Activated naive CD4-positive, alpha-beta T cell (primary cell): ENCODE measurements at places on chromosomes 7 and 10.

DNA sequence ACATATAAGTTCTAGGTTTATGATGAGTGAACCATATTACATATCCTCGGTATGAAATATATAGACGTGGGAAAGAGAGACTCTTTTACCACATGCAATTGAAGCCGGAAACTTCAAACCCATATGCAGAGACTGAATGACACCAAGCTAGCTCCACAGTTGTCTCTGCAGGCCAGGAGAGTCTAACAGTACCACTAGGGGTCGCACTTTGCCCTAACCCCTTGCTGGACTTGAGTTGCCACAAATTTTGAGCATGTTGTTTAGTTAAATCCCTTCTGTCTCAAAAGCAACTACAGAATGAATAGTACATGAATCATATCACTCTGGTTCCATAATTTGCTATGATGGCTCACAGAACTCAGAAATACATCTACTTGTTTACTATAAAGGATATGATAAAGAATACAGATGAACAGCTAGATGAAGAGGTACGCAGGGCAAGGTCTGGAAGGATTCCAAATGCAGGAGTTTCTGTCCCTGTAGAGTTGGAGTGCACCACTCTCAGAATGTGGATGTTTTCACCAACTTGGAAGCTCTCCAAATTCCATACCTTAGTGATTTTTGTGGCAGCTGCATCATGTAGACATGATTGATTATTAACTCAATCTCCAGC is 112.4 kb upstream of the YAE1 start:
- no peak for DNase-seq

DNA sequence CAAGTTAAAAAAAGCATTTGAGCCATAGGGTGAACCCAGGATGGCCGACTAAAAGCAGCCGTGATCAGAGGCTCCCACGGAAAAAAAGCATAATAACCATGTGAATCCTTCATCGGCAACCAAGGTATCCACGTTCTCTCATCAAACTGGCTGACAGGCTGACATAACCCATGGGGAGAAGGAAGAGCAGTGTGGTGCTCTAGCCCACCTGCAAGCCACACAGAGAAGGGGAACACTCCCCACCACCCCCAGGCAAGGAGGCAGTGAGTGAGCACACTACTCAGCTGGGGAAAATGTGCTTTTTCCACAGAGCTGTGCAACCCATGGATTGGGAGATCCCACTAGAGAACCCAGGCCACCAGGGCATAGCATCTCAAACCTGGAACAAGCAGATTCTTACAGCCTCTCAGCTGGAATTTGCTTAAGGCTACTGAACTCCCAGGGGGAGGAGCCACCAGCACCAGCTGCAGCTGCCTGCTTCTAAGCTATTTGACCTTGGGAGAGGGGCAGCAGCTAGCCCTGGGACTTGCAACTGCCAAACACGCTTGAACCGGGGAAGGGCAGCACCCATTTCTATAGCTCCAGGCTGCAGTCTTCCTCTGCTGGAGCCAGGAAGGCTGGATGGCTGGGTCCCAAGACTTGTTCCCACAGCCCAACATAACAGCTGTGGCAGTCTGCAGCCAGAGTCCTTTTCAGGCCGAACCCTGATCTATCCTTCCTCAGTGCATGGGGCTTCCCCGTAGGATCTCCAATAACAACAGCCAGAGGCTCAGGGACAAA is 178.2 kb upstream of the NRG3 start:
- no peak for DNase-seq

GRCh38 chr10:88820748-88821401 is 18.3 kb downstream of the LIPM start:
- DNase-seq, result no peak

DNA sequence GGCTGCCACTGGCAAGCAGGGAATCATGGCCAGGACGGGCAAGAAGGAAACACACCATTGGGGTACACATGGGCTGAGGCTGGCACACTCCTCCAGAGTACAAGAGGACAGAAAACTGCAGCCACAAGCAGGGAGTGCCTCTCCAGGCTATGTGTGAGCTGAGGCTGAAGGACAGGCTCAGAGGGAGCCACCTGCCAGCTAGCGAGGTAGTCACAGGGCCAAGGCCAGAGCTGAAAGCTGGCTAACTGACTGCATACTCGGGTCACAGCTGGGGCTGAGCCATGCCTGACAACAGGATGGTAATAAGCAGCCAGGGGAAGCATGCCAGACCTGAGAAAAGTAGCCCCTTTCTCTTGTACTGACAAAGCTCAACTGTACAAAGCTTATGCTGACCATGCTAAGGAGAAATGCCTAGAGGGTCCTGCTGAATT is 52.0 kb downstream of the KIF5B start:
- DNase-seq, result no peak

GRCh38 chr7:818031-818699 is 14.1 kb upstream of the SUN1 start:
- no peak for DNase-seq

DNA sequence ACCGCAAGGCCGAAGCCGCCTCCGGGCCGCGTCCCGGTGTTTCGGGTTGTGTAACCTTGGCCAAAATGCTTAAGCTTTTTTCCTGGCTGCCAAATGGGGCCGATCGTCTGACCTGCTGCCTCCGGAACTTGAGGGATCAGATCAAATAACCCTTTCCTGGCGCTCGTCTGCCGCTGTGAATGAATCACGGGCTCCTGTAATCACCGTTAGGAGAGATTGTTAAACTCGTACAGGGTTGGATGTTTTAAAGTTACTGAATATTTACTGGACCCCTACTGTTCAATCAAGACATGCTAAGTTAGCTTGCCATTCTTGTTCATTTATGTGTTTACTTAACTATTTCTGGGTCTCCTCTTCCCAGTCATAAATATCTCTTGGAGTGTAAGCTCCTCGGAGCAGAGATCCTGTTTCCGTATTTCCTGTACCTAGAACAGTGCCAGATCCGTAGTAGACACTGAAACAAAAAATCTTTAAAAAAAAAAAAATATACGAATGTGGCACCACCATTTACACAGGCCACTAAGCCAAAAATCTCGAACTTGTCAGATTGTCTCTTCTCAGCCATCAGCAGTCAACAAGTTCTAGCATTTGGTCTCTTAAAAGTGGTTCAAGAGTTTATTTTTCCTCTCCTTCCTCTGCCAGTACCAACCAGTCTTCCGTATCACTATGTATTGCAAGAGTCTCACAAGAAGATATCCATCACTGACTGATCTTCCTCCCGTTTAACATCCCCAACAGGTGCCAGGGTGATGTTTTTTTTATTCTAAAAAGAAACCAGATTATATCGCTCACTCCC is 650 bp upstream of the TM9SF3 start:
- no peak for DNase-seq

- DNase-seq, result no peak
Observed at GRCh38 chr10:124222988-124223710, 129.8 kb upstream of the CHST15 start.

DNA sequence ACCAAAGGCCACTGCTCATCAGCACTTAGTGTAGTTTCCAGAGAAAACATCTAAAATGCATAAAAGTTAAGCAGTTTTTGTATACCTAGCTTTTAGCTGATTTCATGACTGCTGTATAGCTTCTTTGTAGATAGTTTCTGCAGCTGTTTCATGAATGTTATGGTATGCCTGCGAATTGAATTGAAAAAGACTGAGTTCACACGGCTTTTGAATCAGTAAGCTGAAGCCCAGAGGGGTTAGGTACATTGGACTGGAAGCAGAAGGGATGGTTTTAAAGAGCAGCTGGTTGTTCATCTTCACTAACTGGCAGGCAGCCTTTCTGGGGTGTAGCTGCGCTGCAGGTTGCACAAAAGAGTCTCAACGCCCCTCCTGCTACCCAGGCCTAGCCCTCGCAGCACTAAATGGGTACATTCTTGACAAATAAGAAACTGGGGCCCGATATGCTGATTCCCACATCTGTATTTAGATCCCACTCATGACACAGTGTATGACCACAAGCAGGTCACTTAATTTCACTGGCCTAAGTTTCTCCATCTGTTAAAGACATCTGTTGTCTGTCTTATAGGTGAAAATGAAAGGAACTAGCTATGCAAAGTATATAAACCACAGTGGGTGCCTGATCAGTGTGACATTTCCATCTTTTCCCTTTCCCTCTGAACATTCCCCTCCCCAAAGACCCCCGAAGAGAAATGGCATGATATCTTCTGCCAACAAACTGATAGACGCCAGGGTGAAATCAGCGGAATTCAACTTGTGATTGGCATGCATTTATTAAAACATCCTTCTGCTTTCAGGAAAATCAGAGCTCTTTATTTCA is 85.9 kb upstream of the AGBL3 start:
- no peak for DNase-seq

DNA sequence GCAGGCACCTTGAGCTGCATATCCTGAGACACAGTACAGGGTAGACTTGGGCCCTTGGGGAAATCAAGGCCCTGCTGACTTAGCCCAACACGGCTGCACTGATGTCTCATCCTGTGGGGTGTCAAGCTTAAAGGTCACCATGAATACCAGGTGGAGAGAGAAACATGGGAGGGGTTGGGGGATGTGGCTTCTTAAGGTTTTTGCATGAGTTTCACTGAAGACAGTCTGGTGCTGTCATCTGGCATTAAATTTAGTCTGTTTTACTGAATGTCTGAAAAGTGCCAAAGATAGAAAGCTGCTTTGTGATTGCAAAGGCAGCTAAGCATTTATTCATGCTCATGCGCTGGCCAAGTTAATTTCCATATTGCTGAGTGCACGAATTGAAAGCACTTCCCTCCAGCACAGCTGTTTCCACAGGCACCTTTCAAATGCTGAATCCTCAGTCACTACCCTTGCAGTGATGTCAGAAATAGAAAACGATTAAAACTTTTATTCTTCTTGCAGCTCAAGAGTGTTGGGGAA is 102.1 kb downstream of the OSBPL3 start:
- no peak for DNase-seq

- DNase-seq, result no peak
Observed at GRCh38 chr7:80026766-80027165, 107.9 kb upstream of the GNAI1 start.

DNA sequence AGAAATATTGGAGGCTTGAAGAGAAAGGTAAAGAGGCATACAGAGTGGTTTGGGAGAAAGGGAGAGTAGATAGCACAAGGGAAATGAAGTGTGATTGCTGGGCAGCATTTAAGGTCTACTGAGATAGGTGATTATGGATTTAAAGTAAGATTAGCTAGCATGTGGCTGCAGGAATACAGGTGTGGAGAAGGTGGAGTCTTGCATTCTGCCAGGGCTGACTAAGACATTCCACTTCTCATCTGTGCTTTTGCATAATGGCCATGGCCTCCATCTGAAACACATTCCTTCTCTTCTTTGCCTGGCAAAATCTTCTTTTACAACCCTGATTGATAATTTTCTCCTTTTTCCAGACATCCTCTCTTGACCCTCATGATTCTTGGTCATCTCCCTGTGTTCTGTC is 31.6 kb upstream of the PCGF5 start:
- DNase-seq, result no peak

GRCh38 chr10:16927546-16927945 is 110.3 kb upstream of the RSU1 start:
- no peak for DNase-seq

GRCh38 chr10:130470973-130471372 is 334.8 kb downstream of the GLRX3 start:
- DNase-seq, result no peak

GRCh38 chr10:78656417-78657162 is 412.2 kb upstream of the ZMIZ1 start:
- DNase-seq, result no peak

DNA sequence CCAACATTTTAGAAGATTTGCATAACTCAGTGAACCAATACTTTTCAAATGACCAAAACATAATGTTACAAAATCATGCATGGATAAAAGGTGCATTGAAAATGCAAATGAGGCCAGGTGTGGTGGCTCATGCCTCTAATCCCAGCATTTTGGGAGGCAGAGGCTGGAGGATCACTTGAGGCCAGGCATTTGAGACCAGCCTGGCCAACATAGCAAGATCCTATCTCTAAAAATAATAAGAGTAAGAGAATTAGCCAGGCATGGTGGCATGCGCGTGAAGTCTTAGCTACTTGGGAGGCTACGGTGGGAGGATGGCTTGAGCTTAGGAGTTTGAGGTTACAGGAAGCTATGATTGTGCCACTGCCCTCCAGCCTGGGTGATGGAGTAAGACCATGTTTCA is 33.4 kb downstream of the SCD start:
- DNase-seq, result no peak

DNA sequence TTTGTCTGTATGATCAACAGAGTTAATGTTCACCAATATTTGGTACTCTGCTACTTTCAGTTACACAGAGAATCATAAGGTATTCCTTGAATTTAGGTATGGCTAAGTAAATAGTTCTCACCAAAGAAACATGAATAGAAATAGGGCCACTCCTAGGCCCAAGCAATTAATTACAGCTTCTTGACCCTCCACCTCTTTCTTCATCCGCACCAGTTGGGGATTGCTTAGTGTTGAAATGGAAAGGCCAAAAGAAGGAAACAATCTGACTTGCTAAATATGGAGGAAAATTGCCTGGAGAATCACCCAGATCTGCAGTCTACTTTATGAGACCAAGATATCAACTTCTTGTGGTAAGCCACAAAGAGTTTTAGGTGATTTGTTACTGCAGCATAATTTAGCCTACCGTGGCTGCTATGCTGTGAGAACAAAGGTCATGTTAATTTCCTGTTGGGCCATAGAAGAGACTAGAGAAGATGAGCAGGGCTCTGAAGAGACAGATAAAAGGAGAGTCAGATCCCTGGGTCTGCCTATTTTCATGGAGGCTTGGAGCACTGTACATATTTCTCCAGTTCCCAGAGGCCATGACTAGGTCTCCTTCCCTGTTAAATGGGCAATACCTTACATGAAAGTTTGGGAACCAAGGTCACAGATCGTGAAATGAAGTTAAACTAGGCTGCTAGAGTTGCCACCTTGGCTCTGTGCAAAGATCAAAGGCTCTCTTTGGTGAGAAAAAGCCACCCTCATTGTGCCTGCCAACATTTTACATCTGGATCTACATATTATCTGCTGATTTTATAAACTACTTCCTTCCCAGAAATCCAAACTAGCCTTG is 93.3 kb upstream of the GDF10 start:
- no peak for DNase-seq

GRCh38 chr7:28565980-28566379 is 153.7 kb downstream of the CREB5 start:
- no peak for DNase-seq

DNA sequence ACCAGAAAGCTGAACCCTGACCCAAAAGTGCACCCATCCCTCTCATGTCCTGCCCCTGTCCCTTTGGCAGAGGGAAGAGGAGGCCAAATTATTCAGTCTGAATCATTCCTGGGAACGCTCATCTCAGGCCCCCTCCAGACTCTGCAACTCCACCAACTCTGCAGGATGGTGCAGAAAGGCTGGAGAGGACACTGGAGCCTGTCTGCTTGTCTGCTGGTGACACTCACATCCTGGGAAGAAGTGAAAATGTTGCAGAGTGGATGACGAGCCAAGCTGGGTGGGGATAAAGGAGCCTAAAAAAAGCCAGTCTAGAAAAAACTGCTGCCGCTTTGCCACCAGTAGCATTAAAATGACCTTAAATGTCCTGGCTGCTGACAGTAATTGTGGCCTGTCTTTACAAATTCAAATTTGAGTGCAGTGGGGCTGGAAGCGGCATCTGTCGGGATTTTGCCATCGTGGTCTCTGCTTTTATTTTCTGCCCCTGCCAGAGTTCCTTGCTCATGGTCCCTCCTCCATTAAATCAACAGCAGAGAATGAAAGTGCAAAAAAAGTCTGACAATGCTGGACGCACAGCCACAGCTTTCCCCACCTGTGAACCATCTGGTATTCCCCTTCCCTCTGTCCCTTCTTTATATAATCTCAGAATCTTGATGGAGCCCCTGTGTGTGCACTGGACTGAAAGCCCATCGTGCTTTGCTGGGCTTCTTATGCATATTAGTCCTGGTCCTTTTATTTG is 63.9 kb downstream of the STK17A start:
- no peak for DNase-seq

GRCh38 chr10:58976254-58976653 is 200.2 kb upstream of the PHYHIPL start:
- DNase-seq, result no peak

- no peak for DNase-seq
Observed at GRCh38 chr10:3071405-3072198, 4.3 kb downstream of the PFKP start.
